T-helper 17 cell (primary cell): ENCODE measurements at places on chromosomes 12 and 14. TPM values are rescaled to one million over a fixed set of nuclear protein-coding genes. Genes with fewer than 3 reads are reported as not detected.

DNA sequence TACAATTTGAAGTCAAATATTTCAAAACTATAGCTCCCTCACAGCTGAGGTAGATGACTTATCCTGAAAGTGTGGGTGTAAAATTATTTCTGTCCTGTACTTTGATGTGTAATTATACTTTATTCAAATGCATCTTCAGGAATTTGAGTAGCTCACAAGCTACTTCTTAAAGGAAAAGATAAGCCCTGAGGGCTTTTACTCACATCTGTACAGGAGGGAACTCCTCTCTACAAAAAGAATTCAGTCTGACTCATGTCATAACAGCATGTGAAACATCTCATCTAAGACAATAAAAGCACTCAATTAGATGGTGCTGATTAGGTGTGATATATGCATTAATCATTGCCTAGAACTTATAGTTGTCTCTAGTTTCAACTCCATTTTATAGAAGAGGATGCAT, 452.0 kb downstream of the PRKD1 start:
- no peak overlapping the region for H3K27ac ChIP-seq
- no peaks in the 10 kb centered on the region for H3K4me1 ChIP-seq
- H3K27me3 ChIP-seq, result no peaks in the 10 kb centered on the region
- no peaks in the 10 kb centered on the region for H3K36me3 ChIP-seq

Gene KRT6C
- total RNA-seq, result not detected

GRCh38 chr14:100955201-100955600, 51.7 kb upstream of the RTL1 start:
- no peak overlapping the region for H3K4me3 ChIP-seq
- H3K36me3 ChIP-seq, result no peaks in the 10 kb centered on the region
- no peak for DNase-seq
- no peaks in the 10 kb centered on the region for H3K4me1 ChIP-seq
- H3K27me3 ChIP-seq, result peaks cover 7% of the 10 kb centered on the region
- H3K27ac ChIP-seq, result no peak overlapping the region

GRCh38 chr14:103881268-103882201, 34.2 kb upstream of the PPP1R13B start:
- H3K4me1 ChIP-seq, result peaks cover 9% of the 10 kb centered on the region
- DNase-seq, result no peak
- no peaks in the 10 kb centered on the region for H3K36me3 ChIP-seq
- H3K27me3 ChIP-seq, result no peaks in the 10 kb centered on the region

Gene KRT6A
- total RNA-seq, result not detected

Gene GALNT9
- total RNA-seq, result not detected

Gene ADAM21
- total RNA-seq, result not detected

DNA sequence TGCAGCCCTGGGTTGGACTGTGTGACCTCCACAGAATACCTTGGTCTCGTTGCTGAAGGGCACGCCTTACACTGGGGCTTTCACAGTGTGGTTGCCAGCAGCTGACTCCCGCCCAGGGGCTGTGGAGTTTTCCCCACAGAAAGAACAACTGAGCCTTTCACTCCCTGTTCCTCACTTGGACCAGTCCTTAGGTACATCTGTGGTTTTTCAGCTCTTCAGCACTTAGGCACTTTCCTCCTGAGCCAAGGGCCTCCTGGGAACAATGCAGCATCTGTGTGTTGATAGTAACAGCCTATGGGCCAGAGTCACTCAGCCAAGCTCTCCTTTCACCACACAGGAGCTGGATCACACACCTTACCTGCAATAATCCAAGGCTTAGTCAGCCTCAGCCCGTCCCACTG, 25.0 kb downstream of the ERP27 start:
- no peak for DNase-seq
- no peak overlapping the region for H3K27ac ChIP-seq
- H3K36me3 ChIP-seq, result peaks cover 30% of the 10 kb centered on the region
- H3K4me1 ChIP-seq, result peaks cover 10% of the 10 kb centered on the region
- no peak overlapping the region for H3K4me3 ChIP-seq
- H3K27me3 ChIP-seq, result no peaks in the 10 kb centered on the region
